GM23248 (cell line): ENCODE measurements at places on chromosomes 7 and 10.

DNA sequence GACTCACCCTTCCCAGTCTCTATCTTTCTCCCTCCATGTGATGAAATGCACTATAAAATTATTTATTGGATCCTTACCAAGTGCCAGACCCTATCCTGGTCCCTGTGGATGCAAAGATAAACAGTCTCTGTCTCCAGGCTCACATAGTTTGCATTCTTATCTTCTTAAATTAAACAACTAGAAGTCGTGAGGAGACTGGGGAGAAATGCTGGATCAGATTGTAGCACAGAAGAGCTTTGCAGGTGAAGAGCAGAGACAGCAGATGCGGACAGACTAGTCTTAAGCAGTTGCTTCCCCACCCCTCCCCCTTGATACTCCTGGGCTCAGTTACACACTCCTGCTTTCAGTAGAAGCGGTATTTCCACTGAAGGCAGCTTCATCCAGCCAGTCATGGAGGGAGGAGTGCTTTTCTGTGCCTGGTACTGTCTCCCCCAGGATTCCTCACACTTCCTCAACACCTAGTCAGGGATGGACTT lies 20.8 kb upstream of the CDK1 start:
- no peak for DNase-seq

DNA sequence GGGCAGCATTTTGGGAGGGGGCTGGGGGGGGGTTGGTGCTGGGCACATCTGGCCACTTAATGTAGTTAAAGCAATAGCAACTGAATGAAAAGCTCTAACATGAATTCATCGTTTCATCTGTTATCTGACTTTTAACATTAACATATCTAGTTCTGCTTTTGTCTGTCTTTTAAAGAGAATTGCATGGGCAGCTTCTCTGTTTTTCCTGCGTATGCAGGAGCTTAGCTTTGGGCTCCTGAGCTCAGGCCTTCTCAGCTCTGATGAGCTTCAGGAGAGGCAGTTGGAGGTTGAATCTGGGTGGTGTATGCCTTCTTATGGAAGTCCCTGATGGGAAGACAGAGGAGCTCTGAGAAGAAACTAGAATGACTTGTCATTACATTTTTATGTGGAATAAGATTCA lies 58.4 kb downstream of the DNAJB6 start:
- DNase-seq = no peak

GRCh38 chr7:141001122-141001521 lies 13.6 kb downstream of the MRPS33 start:
- DNase-seq = no peak

GRCh38 chr7:113033959-113034358 lies 52.7 kb downstream of the GPR85 start:
- DNase-seq = no peak

GRCh38 chr10:23826421-23826820 lies 382.5 kb upstream of the KIAA1217 start:
- DNase-seq = peak; percentile 47
